Left lung (tissue), 14 donors: ENCODE measurements at places on chromosomes 4 and X. TPM values are rescaled to one million over a fixed set of nuclear protein-coding genes. Genes with fewer than 3 reads are reported as not detected.
A peak's percentile ranks its signal among the peaks of the same experiment; 100 is the strongest.

Gene NUDT6
- total RNA-seq: 5.5 TPM

Gene FATE1
- total RNA-seq: not detected

Gene CXorf65
- total RNA-seq: 0.84 TPM

Gene PRKG2
- 2.0 TPM for total RNA-seq

Gene FGB
- total RNA-seq: 0.26 TPM

Gene LRP2BP
- total RNA-seq: 0.47 TPM

- DNase-seq: no peak
Observed at GRCh38 chr4:6710996-6711395, 1.3 kb upstream of the MRFAP1L1 start.

DNA sequence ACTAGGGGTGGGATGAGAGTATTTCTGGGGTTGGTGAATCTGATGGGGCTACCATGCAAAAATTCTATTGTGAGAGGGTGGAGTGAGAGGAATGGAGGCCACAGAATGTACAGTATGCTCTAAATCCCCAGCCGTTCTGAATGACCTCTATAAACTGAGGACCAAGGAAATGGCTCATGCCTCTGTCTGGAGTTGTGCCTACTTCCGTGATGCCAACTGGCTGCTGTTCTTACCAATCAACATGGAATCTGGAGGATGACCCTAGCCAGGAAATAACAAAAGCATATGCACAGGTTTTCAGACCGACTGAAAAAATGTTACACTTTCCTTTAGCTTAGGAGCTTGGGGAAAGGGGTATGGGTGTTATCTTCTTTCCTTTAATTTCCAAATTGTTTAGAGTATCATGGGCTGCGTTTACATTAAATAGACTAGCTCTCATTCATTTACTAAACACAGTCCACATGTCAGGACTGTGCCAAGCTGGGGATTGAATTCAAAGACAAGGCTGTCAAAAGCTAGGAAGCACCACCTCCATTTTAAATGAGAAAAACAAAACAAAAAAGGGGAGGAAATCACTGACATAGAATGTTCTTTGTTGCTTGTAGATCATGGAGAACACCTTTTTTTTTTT, 20.2 kb upstream of the CCKAR start:
- DNase-seq: no peak

DNA sequence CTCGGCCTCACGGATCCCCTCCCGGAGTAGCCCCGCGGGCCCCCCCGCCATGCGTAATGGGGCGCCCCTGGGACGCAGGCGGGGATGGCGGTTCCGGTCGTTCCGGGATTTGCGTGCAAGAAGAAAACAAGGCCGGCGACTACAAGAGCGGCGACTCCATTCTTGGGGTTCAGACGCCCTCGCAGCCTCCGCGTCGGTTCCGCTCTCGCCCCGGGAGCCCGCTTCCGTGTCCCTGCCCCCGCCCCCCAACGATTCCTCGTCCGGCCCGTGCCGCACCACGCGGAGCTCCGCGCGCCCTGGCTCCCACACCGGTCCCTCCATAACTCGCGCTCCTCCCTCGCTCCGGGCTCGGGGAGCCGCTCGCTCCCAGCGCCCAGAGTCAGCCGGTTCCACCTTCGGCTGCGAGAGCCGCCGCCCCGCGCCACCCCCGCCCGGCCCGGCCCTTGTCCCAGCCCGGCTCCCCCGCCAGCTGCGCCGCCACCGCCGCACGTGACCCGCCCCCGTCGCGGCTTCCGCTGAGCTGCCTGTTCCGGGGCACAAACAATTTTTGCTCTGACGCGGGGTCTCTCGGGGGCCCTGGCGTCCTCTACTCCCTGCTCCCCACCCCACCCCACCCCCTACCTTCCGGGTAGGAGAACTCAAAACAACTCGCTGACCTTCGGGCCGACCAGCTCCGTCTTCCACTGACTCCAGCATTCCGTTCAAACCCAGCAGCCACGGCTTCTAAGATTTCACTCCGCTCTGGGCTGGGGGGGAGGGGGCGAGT, 78.8 kb upstream of the BCOR start:
- DNase-seq: peak; percentile 68

GRCh38 chr4:101933855-101934254, 143.3 kb downstream of the BANK1 start:
- no peak for DNase-seq

GRCh38 chrX:23802431-23802830, 19.5 kb downstream of the SAT1 start:
- no peak for DNase-seq

DNA sequence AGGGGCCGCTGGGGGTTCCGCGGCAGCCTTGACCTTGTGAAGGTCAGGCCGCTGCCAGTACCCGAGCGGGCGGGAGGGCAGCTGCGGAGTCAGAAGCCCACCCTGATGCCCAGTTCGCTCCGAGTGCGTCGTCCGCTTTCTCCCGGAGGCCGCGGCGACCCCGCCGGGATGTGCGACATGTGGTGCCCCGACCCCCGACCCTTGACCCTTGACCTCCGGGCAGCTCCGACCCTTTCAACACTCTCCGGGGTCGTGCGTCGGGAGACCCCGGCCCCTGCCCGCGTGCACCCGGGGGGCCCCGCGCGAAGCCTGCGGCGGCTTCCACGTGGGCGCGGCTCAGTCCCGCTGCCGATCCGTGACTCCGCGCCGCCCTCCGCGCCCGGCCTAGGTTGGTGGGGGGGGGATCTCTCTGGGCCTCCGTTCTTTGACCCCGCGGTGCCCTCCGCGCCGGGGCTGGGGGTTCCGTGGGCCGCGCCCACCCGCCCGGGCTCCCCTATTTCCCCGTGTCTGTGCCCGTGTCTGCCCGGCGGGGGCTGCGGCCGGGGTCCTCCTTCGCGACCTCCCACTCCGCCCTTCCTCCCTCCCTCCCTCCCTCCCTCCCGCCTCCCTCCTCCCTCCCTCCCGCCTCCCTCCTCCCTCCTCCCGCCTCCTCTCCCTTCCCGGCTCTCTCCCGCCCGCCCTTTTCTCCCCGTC, 609 bp upstream of the SLC25A6 start:
- DNase-seq: peak; percentile 78

- no peak for DNase-seq
Observed at GRCh38 chr4:2006956-2007653, 1.7 kb downstream of the NELFA start.

- DNase-seq: no peak
Observed at GRCh38 chr4:8333726-8334460, 64.3 kb downstream of the HTRA3 start.

DNA sequence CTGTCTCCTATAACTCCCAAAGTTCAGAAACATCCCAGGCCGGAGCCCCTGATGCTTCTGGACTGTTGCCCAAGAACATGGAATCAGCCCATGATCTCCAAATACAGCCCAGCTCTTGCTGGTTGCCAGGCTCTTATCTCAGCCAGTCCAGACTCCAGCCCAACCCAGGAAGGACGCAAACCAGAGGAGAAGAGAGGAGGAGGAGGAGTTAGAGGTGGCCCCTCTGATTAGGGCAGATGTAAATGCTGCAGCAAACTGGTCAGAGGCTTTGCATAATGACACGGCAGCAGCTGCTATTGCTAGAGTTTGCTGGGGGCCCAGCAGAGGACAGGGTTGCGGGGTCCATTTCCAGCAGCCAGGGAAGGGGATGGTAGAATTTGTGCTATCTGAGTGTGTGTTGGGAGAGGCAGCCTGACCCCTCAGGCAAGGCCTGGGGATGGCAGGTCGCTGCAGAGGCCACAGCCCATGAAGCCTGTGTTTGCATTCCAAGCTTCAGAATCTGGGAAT, 4.2 kb upstream of the OTUD5 start:
- DNase-seq: no peak

DNA sequence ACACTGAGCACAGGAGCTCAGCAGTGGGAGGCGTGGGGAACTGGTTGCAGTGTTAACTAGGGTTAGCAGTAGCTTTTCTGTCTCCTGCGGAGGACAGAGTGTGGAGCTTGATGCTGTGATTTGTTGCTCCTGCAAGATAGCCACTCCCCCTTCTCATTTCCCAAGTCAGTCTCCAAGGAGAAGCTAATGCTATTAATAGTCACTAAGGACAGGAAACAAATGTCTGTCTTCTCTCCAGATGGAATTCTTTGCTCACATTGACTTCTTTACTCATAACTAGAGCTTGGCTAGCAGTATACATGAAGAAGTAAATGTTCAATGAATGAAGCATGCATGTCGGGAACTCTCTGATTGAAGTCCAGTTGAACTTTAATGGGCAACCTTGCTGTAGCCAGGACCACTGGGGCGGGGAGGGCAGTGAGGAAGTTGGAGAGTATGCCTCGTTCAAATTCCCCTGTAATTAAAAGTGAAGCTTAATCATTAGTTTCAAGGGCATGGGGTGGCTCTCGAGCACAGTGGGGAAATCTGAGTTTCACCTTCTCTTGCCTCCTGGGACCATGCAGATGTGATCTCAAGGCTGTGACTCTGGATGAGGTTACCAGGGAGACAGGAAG, 156.6 kb upstream of the SCML1 start:
- DNase-seq: no peak

GRCh38 chr4:189822326-189822725, 118.3 kb upstream of the FRG1 start:
- DNase-seq: no peak

DNA sequence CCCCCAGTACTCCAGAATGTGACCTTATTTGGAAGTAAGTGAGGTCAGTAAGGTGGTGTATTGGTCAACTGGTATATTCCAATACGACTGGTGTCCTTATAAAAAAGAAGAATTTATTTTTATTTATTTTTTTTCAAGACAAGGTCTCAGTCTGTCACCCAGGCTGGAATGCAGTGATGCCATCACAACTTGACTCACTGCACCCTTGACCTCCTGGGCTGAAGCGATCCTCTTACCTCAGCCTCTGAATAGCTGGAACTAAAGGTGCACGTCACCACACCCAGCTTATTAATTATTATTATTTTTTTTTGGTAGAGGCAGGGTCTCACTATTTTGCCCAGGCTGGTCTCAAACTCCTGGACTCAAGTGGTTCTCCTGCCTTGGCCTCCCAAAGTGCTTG, 115.1 kb upstream of the PITX2 start:
- no peak for DNase-seq

DNA sequence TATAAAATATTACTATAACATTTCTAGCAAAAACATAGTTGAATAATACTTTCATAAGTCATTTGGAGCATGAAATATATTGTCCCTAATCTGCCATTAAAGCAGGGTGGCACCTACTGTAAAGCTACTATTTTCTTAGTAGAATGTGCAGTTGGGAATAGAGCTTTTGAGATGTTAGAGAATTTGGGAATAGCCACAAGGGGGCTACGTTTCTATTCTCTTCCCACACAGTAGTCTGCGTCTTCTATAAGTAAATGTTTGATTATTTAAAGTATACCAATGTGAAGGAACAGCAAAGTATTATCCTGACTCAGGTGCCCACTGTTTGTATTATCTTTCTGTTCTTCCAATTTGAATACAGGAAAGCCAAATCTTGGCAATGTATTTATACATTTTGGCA, 323.2 kb upstream of the GIMD1 start:
- no peak for DNase-seq

DNA sequence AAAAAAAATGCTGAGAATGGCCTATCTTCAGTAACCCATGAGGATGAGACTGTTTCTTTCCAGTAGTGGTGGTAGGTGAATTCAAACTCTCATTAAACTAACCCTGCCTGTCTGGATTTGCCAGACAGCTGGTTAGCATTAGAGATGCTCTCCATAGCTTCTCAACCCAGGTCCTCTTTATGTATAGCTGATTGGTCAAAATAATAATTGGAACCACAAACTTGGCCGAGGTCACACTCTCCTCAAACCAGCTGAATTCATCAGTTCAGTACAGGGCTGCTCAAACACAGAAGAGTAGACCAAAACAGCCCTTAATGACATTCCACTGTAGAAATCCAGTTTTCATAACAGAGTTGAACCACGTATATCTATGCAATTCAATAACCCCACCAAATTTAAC, 85.3 kb downstream of the HCCS start:
- DNase-seq: no peak

DNA sequence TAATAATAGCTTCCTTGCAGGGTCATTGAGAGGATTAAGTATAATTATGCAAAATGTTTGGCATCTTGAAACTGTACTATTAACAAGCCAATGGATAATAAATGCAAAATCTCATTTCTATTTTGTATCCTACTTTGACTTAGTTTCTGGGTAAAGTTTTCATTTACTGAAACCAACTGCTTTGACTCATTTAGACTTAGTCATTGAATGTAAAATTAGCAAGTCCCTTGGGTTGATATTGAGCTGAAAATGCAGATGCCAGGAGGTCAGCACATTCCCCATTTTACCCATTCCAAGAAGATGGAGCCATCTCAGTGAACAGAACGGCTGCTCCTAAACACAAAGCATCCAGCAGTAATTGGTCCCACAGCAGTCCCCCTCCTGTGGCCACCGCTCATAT, 74.7 kb upstream of the GATB start:
- no peak for DNase-seq

DNA sequence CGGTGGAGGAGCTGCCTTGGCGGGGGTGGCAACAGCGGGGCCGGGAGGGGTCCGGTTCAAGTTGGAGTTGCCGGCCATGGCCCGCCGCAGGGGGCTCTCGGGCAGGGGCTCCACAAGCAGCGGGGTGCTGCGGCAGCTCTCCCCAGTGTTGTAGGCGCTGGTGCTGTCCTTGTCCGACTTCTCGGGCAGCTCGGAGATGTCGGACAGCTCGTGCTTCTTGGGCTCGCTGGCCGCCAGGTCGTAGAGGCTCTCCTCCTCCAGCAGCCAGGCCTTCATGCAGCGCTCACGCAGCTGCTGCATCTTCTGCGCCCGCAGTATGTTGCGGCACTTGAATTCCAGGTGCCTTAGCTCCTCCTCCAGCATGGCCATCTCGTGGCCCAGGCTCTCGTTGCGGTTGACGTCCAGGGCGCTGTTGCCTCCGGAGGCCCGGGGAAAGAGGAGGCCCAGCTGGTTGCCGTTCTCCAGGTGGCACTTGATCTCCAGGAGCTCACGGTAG, 9.7 kb downstream of the SSR4 start:
- no peak for DNase-seq

- DNase-seq: no peak
Observed at GRCh38 chr4:57117491-57117890, 7.3 kb upstream of the IGFBP7 start.

DNA sequence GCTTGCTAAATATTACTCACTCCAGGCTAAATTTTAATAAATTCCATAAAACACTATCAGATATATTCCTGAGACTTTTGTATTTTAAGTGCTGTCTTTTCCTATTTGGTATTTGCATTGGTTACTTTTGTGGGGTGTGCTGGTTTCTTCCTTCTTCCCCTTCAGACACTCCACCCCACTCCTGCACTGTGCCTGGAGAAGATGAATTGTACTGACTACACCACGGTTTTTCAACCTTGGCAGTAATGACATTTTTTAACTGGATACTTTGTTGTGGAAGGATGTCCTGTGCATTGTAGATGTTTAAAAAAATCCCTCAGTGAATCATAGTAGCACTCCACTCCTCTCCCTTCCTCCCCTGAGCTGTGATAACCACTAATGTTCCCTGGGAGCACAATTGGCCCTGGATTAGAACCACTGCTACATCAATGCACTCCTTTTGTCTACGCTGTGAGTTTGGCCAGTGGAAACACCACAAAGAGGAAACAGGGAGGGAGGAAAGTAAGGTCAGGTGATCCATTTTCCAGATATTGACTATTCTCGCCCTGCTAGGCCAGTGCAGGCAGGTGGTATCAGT, 36.3 kb downstream of the SNCA start:
- DNase-seq: no peak

- no peak for DNase-seq
Observed at GRCh38 chr4:70613306-70614183, 15.0 kb upstream of the ENAM start.

- no peak for DNase-seq
Observed at GRCh38 chrX:2423282-2423681, 77.5 kb downstream of the DHRSX start.
